NCI-H1417 treated with DMSO at 0.1 percent for 48 hours (cell line): ENCODE measurements at places on chromosomes 13 and 19.

DNA sequence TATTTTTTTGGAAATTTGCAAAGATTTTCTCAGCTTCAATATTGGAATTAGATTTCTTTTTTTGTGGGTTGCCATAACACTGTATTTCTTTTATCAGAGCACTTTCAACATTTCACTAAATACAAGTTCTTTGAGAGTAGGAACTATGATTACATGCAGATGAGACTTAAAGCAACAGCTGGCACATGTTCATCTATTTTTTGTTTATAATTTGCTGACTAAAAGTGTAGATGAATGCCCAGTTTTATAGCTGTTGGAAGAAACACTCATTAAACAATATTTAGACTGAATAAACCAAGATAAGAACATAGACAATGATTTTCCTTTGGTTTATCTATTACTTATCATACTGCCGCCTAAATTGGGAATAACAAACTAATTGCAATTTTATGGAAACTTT, 803.0 kb upstream of the KLHL1 start:
- DNase-seq = no peak

- DNase-seq = no peak
These were observed 1.9 kb downstream of the CNN2 start for GRCh38 chr19:1028062-1028926.

DNA sequence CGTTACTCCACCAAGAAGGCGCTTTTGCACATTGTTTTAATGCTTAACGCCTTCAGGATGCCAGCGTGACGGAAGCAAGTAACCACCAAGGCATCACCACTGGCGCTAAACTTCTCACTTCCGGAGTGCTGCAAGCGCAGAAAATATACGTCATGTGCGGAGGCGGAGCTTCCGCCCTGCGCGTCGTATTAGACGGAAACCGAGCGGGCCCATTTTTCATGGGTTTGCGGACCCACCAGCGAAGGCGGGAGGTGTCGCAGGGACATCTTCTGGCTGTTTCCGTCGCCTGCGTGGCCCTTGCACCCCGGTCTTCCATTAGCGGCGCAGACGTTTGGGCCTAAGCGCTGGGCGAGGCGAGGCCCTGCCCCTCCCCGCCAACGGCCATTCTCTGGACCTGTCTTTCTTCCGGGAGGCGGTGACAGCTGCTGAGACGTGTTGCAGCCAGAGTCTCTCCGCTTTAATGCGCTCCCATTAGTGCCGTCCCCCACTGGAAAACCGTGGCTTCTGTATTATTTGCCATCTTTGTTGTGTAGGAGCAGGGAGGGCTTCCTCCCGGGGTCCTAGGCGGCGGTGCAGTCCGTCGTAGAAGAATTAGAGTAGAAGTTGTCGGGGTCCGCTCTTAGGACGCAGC, at the start of gene ERCC5:
Gene ERCC5, plus strand, starts transcription at position 403 of the 631 bp plus-strand sequence. CDS start 235 bp downstream, outside the sequence.
- peak; percentile 92 for DNase-seq

GRCh38 chr19:8654591-8655339, 24.3 kb downstream of the NFILZ start:
- DNase-seq = no peak

DNA sequence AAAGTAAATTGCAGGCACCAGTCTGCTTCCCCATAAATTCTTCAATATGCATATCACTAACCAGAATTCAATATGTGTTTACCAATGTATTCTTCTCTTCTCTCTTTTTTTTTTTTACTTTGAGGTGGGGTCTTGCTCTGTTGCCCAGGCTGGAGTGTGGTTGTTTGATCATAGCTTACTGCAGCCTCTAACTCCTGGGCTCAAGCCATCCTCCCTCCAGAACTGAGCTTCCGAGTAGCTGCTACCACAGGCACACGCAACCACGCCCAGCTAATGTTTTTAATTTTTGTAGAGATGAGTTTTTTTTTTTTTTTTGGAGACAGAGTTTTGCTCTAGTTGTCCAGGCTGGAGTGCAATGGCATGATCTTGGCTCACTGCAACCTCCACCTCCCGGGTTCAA, 16.8 kb downstream of the LTBP4 start:
- no peak for DNase-seq

DNA sequence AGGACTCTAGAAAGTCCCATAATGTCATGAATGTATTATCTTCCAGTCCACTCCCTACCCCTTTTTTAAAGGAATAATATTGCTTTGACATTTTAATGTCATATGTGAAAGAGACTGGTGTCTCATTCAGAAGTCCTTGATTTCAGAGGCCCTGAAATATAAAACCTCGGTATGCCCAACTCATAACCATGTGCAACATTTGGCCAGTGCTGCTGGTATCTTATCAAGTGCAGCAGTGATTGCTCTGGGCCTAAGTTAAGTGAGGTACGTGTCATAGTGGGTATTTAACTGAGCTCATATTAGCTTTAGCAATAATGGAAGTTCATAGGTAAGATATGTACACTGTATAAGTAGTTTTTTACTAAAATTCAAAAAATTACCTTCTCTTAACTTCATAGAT, 14.7 kb downstream of the TEX30 start:
- DNase-seq = no peak

DNA sequence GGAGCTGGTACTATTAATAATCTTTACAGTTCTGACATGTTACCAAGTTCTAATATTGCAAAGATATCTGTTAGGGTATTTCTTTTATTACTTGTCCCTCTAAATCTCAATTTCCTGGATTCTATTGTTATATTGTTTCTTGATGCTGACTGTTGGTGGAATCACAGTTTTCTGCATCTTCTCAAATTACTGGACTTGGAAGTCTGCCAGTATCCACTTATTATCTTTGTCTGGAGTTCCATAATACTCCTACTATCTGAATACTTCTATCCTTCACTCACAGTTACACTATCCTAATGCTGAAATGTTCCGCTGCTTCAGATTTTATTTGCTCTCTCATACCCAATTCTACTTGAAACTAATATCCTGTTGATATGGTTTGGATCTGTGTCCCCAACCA, 1985.7 kb upstream of the PRR20A start:
- no peak for DNase-seq

- no peak for DNase-seq
These were observed 27.2 kb downstream of the PBX4 start for GRCh38 chr19:19591133-19591825.

DNA sequence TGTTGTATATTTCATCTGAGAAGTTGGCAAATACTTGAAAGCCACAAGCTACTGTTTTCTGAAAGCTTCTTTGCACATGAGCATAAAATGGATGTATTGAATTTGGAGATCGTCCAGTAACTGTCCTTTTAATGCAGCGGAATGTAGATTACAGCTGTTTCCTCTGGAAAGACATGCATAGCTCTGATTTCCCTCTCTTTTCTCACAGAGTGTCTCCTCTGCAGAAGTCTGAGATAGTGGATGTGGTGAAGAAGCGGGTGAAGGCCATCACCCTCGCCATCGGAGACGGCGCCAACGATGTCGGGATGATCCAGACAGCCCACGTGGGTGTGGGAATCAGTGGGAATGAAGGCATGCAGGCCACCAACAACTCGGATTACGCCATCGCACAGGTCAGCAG, 283.0 kb downstream of the SHISA2 start:
- no peak for DNase-seq

DNA sequence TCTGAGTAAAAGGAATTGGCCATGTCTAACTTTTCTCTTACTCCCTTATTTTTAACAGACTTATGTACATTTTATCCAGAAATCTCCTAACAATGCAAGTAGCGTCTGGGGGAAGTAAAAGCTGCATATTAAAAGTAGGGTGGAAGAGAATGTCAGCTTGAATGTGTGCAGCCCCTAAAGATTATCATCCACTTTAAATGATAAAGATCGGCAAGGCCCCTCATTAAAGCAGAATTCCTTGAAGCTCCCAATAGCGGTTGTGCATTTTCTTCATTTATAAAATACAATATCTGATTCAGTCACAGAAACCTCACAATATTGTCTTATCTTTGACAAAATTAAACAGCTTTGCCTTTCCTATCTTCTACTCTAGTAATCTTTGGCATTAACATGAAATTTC, 184.6 kb downstream of the LHFPL6 start:
- DNase-seq = no peak
